ENCODE measurements at places on chromosomes 16 and 17.

DNA sequence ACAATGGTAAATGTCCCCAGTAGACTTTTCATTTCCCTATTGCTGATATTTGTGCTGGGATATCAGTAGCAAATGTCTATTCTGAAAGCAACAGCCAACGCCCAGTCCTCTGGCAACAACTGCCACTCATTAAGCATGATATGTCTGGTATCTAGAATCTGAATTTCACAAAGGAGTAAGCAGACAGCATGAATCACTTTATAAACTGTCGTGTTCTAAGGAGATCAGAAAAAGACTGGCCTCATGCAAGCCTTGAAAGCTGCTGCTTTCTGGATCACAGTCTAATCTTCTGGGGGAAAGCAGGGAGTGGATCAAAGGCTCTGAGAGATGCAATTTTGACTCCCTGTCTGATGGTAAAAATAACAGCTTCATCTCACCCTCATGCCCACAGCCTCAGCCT, 153.1 kb upstream of the NOG start:
- DNase-seq = no peak

DNA sequence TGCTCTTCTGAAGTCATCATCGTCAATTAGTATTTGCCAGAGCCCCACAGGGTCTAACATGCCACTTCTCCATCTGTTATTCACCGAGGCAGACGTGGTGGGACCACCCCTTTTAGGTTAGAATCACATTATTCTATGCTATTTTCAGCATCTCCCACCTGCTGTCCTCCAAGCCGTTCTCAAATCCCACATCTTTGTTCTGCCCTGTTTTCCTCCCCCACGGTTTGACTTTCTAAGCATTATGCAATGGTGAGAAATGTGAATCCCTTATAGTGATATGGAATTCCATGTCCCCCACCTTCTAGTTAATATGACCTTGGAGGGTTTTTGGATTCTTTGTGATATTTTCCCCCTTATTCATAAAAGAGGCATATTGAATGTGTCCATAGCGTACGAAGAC, 634.1 kb upstream of the RBFOX1 start:
- no peak for DNase-seq

DNA sequence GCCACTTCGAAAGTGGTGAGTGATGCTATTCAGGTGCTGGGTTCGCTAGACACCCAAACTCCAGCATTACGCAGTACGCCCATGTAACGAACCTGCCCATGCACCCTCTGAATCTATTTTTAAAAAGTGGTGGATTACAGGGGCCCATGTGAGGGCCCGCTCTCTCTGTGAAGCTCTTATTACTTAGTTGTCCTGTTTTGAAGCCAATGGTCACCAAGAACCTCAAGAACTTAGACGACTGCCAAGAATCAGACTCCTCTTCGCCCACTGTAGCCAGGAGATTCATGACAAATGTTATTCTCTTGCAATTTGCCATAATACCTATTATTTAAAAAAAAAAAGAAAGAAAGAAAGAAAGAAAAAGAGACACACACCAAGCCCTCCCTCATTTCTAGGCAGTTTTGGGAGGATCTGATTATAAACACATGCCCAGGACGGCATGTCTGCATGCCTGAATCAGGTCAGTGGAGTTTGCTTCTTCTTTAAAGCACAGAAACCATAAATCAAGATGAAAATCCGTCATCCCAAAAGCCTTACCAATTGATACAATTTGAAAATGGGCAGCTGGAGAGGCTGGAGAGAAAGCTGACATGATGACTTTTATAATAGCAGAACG, 108.6 kb downstream of the IRX3 start:
- DNase-seq = no peak

DNA sequence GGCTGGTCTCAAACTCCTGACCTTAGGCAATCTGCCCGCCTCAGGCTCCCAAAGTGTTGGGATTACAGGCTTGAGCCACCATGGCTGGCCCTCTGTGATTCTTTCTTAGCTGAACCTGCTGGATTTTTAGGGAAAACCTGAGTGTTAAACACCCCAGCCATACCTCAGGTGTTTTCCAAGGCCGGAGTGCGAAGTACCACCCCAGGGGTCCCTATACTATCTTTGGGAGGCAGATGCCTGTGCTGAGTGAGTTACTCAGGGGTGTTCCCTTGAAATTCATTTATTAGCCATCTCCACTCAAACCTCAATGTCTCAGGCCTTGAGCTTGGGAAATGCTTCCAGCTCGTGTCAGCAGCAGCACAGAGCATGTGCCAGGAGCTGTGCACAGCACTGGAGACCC, 432.7 kb downstream of the SLC39A11 start:
- DNase-seq = no peak

- DNase-seq = no peak
Observed at GRCh38 chr17:46979147-46979863, at the start of gene RPRML. Gene RPRML (minus strand): TSS chr17:46979253. CDS start chr17:46979007, 246 bp downstream.

DNA sequence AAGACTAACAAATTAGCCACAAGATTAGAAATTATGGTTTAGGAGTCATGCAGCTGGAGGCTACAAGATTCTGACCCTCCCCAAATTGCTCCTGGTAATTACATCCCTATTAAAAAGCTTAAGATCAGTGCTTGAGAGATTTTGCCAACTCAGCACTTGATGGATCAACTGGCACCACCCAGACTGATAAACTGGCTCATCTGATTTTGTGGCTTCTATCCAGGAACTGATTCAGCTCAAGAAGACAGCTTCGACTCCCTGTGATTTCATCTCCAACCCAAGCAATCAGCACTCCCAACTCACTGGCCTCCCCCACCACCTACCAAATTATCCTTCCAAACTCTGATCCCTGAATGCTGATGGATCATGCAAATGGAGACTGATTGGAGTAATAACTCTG, 94.8 kb downstream of the TNFRSF13B start:
- no peak for DNase-seq

- no peak for DNase-seq
Observed at GRCh38 chr17:73841431-73842060, 197.3 kb upstream of the SDK2 start.

GRCh38 chr17:56471696-56472095, 121.8 kb upstream of the NOG start:
- no peak for DNase-seq

DNA sequence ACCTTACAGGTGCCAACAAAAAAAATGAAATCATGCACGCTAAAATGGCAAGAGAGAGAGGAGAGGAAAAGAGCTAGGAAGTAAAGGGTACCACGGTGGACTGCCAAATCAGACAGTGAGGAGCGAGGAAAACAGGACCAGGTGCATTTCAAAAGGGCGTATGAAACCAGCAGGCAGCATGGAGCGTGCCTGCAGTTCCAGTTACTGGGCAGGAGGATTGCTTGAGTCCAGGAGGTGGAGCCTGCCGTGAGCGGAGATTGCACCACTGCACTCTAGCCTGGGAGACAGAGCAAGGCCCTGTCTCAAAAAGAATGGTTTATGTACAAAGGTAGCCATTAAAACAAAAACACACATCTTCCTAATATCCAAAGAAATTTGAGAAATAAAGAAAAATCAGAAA, 16.4 kb downstream of the USP36 start:
- no peak for DNase-seq

- DNase-seq = no peak
Observed at GRCh38 chr17:77475016-77475976, 334.5 kb downstream of the SEC14L1 start.

DNA sequence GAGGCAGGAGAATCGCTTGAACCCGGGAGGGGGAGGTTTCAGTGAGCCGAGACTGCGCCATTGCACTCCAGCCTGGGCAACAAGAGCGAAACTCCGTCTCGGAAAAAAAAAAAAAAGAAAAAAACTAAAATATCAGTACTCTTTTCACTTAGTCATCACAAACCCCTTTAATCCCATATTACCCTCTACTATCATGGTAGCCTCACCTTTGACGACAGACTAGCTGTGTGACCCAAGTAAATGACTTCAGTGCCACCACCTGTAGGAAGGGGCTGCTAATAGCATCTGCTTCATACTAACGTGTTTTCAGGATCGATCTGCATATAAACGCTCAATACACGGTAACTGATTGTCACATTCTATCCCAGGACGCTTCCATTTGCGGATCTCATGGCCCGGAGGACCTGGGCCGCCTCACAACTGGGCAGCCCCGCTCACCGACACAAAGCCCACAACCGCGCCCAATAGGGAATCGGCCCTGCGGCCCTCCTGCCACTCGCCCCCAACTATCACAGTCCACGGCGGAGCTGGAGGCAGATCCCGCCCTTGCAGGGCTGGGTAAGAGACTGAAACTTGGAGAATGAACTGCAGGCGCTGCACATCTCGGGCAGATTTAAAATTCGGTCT, 1.1 kb upstream of the ZNF263 start:
- DNase-seq = peak; percentile 40

GRCh38 chr17:42421507-42422338, 1.3 kb downstream of the CAVIN1 start:
- no peak for DNase-seq

DNA sequence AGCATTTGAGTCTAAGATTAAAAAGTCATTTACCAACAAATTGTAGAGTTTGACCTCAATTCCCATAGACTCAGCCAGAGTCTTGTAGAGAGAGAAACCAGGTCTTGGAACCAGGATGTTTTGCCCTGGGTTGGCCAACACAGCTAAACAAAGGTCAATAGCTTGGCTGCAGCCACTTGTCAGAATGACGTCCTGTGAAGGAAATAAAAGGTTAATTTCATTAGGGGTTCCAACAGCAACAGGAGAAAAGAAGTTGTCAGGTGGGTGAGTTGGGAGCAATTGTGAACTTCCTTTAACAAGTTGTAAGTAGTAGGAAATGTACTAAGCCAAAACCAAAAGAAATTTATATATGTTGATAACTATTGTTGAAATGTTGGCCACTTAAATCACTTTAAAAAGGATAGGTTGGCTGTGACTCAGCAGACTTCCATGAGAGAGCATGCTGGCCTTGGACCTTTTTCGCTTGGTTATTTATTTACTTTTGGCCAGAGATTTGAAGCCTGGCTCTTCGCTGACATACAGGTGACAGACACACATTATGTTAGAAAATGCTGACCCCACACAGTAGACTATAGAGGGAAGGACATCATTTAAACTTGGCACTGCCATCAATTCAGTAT, 4.3 kb downstream of the TAT start:
- DNase-seq = no peak

- peak; percentile 66 for DNase-seq
Observed at GRCh38 chr17:78883533-78884131, 19.4 kb downstream of the CEP295NL start.
